G401 (cell line): ENCODE measurements at places on chromosomes 3 and 15. TPM values are rescaled to one million over a fixed set of nuclear protein-coding genes. Genes with fewer than 3 reads are reported as not detected.

DNA sequence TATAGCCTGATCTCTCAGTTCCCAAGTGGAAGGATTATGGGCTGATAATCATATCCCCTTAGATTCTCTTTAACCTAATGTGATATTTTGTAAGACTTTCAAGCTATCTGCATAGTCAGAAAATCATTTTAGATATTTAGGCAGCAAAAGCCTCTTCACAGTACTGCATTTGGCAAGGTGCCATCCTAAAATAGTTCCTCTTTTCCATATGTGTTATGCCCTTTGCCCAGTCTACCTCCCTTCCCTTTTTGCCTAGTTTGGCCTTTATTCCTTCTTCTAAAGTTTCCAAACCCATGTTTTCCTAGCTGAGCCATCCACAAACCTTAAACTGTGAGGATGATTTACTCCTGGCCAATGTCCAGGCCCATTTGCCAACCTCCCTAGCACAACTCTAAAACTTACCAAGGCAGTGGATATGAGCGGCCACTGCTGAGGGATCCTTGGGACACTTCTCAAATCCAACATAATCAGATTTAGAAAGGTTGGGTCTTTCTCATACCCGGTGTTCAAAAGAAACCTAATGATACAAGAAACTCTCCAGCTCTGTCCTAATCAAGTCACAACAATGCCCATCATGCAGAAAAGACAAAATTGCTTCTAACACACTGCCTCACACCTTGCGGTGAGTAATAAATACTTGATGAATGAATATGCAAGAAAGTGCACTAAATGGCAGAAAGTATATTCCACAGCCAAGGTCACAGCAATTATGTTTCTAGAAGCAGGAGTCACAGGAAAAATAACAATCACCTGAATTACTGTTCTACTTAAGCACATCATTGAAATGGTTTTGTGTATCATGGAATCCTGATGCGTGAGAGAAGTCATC lies 493.9 kb downstream of the NLGN1 start:
- DNase-seq = peak; percentile 68

IL17RE gene
- 3.6 and 5.3 TPM in 2 replicates for total RNA-seq

CERS3 gene
- not detected in 2 replicates for total RNA-seq

DNA sequence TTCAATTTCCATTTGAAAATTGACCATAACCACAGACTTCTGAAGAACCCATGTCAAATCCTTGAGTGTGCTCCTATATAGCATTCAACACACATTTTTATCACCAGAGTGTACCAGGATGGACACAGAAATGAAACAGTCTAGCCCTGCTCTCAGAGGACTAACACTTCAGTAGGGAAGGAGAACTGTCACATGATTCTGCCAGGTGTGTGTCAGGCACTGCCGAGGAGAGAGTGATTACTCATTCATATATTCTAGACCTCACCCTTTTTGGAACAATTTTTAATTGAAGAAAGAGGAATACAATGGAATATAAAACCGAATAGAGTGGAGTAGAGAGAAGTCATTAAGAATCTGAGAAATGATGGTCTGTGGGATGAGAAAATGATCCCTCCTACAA lies 125.8 kb downstream of the ERC2 start:
- DNase-seq = no peak

DNA sequence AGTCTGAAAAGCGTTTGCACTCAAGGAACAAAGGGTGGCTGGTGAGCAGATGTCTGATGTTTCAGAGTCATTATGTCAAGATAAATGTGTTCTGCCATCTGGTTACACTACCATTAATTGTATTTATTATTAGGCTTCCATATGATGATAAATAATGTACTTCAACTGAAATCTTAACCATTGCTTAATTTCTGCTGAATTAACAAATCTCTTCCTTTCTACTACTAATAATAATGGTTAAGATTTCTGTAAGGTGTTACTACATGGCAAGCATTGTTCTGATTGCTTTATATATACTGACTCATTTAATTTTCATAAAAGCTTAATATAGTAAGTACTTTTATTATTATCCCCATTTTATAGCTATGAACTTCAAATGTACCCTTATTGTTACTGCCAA lies 68.4 kb upstream of the GALNT15 start:
- no peak for DNase-seq

DNA sequence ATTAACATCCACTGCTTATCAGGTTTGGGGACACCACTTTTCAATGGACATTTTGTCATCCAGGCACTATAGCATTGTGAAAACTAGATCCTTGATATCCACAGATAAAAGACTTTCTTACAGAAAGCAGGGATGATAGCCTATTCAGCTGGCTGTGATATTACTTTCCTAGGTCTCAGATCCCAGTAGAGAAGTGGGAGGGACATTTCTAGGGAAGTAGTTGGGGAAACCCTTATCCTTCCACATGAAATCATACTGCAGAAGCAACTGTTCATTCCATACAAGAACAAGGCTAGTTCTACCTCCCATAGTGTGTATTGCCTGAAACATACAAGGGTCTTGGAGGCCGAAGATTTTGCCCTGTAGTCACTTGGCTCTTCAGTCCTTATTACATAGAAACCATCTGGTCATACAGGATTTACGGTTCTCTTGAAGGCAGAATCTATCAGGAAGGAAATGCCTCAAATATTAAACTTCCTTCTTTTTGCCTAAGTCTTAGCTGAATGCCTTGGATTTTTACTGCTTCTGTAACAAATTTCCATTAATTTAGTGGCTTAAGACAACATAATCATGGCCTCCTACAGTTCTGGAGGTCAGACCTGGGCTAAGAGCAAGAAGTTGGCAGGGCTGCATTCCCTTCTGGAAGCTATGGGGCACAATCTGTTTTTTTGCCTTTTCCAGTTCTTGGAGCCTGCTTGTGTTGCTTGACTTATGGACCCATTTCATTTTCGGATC lies 119.4 kb downstream of the ECT2 start:
- no peak for DNase-seq

DNA sequence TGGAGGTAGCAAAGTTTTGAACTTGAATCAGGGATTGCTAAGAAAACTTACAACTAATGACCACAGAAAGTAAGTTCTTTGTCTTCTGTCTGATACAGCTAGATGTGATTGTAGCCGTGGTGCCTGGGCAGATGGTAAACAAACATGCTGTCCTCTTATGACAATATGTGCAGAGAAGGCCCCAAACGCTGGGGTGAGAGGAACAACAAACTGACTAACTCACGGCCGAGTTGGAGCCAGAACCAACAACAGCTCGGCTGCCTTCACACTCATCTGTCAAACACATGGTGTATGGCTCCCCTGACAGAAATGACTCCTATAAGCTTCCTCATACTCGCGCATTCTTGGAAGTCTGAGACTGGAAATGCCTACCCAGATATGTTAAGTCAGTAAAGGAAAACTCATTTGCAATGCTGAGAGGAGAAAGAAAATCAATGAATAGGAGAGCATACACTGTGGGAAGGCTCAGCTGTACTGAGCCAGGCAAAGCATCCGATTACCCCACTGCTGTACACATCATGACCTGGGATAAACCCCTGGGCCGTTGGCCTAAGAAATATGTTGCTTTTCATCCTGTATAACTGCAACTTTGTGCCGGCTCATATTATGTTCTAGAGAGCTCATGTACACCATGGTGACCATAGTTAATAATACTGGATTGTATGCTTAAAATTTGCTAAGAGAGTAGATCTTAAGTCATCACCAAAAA lies 5.7 kb downstream of the THBS1 start:
- DNase-seq = no peak

GRCh38 chr15:68349151-68349550 lies 71.6 kb downstream of the FEM1B start:
- DNase-seq = no peak

IL17RD gene
- total RNA-seq = 34.4 and 48.2 TPM in 2 replicates

DNA sequence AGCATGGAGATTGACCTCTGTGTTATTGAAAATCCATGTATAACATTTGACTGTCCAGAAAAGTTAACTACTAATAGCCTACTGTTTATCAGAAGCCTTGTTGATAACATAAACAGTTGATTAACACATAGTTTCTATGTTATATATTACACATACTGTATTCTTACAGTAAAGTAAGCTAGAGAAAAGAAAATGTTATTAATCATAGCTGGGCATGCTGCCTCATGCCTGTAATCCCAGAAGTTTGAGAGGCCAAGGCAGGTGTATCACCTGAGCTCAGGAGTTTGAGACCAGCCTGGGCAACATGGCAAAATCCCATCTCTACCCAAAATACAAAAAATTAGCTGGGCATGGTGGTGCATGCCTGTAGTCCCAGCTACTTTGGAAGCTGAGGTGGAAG lies 163.3 kb downstream of the EPHA6 start:
- no peak for DNase-seq

GRCh38 chr15:35182841-35183479 lies 97.9 kb upstream of the NANOGP8 start:
- peak; percentile 79 for DNase-seq

SNTN gene
- total RNA-seq = not detected in 2 replicates

- no peak for DNase-seq
Observed at GRCh38 chr15:39919411-39919747, 687 bp downstream of the GPR176 start.

GRCh38 chr3:155859859-155860258 lies 5.6 kb upstream of the SLC33A1 start:
- no peak for DNase-seq

ZNF445 gene
- 6.9 and 7.4 TPM in 2 replicates for total RNA-seq

DNA sequence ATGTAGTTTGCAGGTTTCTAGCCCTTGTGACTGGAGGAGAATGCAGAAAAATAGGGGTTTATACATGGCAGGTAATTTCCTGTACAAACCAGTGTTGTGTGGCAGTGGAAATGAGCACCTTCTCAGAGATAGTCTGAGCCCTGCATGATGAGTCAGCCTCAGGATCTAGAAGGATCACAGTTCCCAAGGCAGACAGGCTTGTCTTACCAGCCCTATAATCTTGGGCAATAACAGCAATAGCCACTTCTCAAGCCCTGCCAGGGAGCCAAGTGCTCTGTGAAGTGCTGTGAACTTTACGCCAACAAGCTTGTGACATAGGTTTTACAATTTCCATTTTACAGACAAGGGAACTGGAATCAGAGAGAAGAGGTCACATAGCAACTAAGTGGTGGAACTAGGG lies 89.4 kb downstream of the CD47 start:
- DNase-seq = peak; percentile 57

DNA sequence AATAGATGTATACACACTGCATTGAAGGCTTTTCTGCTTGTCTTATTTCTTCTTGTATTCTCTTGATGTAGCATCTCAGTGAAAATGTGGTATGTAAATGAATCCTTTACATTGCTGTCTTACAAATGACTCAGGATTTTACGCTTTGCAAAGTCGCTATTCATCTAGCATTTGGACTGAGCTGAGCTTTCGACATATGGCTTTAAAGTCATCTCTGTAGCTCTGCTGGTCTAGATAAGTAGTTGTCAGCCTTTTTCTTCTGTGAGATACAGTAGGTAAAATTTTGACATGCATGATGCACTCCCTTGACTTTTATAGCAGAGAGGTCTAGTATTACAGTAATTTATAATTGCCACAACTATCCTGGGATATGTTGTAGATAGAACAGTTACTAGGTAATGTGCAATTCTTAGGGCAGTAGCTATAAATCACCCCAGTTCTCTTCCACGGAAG lies 16.8 kb downstream of the MEF2A start:
- no peak for DNase-seq

SPESP1 gene
- total RNA-seq = 0.17 and 0.43 TPM in 2 replicates

- DNase-seq = no peak
Observed at GRCh38 chr3:106120356-106120755, 251.5 kb upstream of the CBLB start.

DNA sequence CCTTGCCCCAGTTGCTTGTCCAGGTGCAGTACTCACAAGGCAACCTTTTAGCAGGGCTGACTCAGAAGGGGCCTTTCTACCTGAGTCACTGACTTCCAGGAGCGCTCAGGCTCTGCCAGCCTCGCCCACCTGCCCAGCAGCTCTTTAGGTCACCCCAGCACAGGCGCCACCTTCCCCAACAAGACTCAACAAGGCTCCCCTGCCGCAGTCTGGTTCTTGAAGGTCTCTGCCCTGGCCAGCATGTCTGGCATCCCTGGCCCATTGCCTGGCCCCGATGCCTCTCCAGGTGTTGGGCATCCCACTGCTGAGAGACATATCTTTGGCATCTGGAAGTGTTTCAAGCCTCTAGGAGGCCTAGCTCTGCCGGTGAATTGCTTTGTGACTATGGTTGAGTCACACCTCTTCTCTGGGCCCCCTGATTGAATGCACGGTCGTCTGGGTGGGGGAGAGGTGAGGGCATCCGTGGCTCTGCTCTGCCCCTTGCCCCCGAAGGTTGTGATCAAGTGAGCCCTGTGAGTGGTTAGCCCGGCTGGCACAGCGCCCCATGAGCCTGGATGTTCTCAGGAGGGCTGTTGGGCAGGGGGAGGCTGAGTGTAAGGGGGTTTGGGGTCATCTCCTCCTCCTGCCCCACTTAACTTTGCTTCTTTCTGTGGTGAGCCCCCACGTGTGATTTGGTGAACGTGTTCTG lies 21.6 kb downstream of the SNX33 start:
- DNase-seq = no peak

DAPK2 gene
- total RNA-seq = 24.4 and 26.9 TPM in 2 replicates

CLDN18 gene
- total RNA-seq = not detected in 2 replicates

TGM4 gene
- total RNA-seq = not detected in 2 replicates

PARP15 gene
- not detected in 2 replicates for total RNA-seq

DNA sequence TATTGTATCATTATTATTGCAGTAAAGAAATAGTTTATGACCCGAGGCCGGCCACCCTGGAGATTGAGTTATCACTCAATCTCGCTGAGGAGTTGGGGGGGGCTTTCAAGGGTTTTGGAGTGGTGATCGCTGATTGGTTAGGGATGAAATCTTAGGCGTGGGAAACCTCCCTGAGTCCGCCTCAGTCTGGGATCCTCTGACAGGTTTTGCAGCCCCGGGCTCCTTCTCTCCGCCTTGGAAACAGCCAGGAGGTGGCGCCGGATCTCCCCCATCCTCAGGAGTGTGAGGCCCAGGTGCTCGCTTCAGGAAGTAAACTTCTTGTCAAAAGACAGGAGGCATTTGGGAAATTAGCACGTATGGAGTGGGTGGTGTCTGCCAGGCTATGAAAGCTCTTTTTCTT lies 41.1 kb upstream of the SEC61A1 start:
- DNase-seq = peak; percentile 19

DNA sequence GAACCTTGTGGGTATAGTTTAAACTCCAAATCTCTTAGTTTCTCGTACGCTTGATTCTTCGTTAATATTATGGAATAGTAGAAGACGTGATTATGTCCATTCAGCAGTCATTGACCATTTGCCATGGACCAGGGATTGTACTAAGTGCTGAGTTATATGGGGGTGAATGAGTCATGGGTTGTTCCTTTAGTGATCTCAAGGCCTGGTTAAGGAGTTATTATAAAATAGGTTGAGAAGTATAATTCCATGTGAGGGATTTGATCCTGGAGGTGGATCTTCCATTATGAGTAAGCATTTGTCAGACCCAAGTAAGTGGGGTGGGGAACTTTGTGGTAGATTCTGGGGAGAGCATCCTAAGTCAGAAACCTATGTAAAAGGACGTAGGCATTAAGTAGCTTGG lies 15.4 kb downstream of the NR2C2 start:
- DNase-seq = no peak

- DNase-seq = no peak
Observed at GRCh38 chr3:17238023-17238422, 353.3 kb downstream of the PLCL2 start.

IGF2BP2 gene
- 40.1 and 42.2 TPM in 2 replicates for total RNA-seq
